ENCODE measurements at places on chromosomes 6 and 20. TPM values are rescaled to one million over a fixed set of nuclear protein-coding genes. Genes with fewer than 3 reads are reported as not detected.

SALL4 gene
- total RNA-seq = 0.66 TPM

- no peak overlapping the region for H3K27ac ChIP-seq
- no peak overlapping the region for H3K4me3 ChIP-seq
- no peaks in the 10 kb centered on the region for H3K4me1 ChIP-seq
- H3K27me3 ChIP-seq = no peaks in the 10 kb centered on the region
- H3K36me3 ChIP-seq = no peaks in the 10 kb centered on the region
Measured at GRCh38 chr6:130670142-130670541, 157.1 kb upstream of the SMLR1 start.

- no peak overlapping the region for H3K27ac ChIP-seq
- peaks cover 13% of the 10 kb centered on the region for H3K36me3 ChIP-seq
- DNase-seq = no peak
- H3K4me1 ChIP-seq = peaks cover 31% of the 10 kb centered on the region
- peaks cover under 1% of the 10 kb centered on the region for H3K27me3 ChIP-seq
Measured at GRCh38 chr20:62644802-62645496, 2.6 kb downstream of the SLCO4A1 start.

DNA sequence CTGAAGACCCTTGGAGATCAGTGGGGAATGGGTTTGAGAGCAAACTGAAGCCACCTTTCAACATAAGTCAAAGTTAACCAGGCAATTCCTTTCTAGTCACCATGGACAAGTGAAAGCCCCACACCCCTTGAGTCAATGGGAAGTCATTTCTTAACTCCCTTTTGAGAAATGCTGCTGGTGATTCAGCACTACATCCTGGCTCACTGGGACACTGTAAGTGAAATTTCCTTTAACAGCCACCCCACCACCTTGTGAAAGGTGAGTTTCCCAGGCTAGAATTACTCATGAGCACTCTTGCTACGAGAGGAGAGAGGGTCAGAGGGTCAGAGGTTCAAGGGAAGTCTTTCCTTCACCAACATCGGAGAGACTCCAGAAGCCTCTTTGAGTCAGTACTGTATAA is 93.3 kb upstream of the MARCKS start:
- peaks cover 7% of the 10 kb centered on the region for H3K4me1 ChIP-seq
- H3K36me3 ChIP-seq = no peaks in the 10 kb centered on the region
- no peak overlapping the region for H3K4me3 ChIP-seq

- H3K36me3 ChIP-seq = no peaks in the 10 kb centered on the region
- no peaks in the 10 kb centered on the region for H3K4me1 ChIP-seq
- peaks cover 26% of the 10 kb centered on the region for H3K27me3 ChIP-seq
- no peak for DNase-seq
- no peak overlapping the region for H3K27ac ChIP-seq
- H3K4me3 ChIP-seq = no peak overlapping the region
Measured at GRCh38 chr6:148231572-148231971, 111.1 kb upstream of the SASH1 start.

- H3K36me3 ChIP-seq = no peaks in the 10 kb centered on the region
- H3K27ac ChIP-seq = no peak overlapping the region
- H3K4me1 ChIP-seq = no peaks in the 10 kb centered on the region
Measured at GRCh38 chr6:3386374-3386857, 70.4 kb downstream of the SLC22A23 start.

GRCh38 chr20:32453467-32454163 is 95.5 kb downstream of the ASXL1 start:
- H3K4me3 ChIP-seq = no peak overlapping the region
- H3K4me1 ChIP-seq = peaks cover 7% of the 10 kb centered on the region
- no peaks in the 10 kb centered on the region for H3K27me3 ChIP-seq
- H3K27ac ChIP-seq = no peak overlapping the region

DNA sequence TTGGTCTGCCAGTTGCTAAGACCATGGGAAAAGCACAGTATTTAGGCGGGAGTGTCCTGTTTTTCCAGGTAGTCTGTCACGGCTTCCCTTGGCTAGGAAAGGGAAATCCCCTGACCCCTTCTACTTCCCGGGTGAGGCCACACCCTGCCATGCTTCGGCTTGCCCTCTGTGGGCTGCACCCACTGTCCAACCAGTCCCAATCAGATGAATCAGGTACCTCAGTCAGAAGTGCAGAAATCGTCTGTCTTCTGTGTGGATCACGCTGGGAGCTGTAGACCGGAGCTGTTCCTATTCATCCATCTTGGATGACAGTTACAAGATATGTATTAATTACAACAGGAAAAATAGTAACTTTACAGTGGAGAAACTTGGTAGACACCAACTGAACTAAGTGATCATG is 188.2 kb downstream of the TPBG start:
- no peaks in the 10 kb centered on the region for H3K27me3 ChIP-seq
- H3K27ac ChIP-seq = no peak overlapping the region
- H3K36me3 ChIP-seq = no peaks in the 10 kb centered on the region
- DNase-seq = no peak

DNA sequence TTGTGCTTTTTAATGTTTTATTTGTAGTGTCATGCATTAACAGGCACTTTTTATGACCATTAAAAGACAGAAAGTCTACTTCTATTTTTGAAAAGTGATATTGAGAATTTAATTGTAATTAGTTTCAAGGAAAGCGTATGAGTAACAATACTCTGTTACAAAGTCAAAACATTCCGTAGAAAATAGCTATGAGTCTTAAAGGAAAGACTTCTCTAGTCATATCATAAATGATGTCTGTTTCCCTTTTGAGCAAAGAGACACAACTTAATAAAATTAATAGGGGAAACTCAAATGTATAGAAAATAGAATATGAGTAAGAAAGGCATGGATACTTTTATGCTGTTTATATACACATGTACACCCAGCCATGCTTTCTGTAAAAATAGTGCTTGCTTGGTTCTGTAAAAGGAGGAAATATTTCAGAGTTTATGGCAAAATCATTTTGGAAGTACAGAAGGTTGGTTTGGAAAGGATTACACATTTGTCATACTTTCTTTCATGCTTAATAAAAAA is 107.8 kb upstream of the AHI1 start:
- no peaks in the 10 kb centered on the region for H3K27me3 ChIP-seq
- peaks cover 4% of the 10 kb centered on the region for H3K36me3 ChIP-seq
- H3K4me3 ChIP-seq = no peak overlapping the region
- H3K27ac ChIP-seq = peak overlapping the region; percentile 52

GRCh38 chr6:139378226-139378625 is 3.8 kb upstream of the CITED2 start:
- H3K27me3 ChIP-seq = no peaks in the 10 kb centered on the region
- no peak overlapping the region for H3K4me3 ChIP-seq
- H3K4me1 ChIP-seq = peaks cover 20% of the 10 kb centered on the region
- H3K36me3 ChIP-seq = peaks cover 4% of the 10 kb centered on the region
